ENCODE measurements at places on chromosomes 12 and 14.

GRCh38 chr14:64704143-64704742 is at the start of gene PLEKHG3:
Gene PLEKHG3, plus strand, starts transcription at chr14:64704424. Its CDS starts 23,208 bp downstream, at chr14:64727632.
- peak; percentile 70 for DNase-seq

DNA sequence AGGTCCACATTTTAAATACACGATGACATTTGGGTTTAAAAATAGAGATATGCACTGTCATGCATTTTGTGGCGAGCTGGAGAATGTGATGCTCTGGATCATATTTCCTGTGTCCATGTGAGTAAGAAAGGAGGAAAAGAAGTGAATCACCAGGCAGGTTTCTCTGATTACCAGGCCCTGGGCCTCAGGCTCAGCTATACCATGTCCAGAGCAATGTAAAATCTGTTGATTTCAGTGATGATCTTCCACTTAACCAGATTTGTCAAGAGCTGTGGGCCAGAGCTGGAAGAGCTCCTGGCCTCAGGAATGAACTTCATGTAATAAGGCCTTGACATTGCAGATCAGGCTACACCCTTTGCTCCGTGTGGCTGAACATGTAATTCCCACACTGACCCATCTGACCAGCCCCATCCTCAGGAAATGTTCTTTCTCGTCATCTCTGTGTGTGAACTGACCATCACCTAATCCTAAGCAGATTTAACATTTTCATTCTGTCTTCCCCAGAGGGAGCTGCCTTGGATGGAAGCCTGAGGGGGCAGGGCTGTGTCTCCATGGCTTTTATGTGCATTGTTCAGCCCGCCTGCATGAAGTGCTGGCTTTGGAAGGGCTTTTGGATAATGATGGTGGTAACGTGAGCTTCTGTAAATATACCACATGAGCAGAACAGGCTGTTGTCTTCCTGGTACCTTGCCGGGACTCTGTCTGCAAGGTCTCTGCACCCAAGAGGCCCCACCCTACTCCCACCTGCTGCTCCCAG is 54.5 kb downstream of the CRACR2A start:
- DNase-seq = peak; percentile 79

DNA sequence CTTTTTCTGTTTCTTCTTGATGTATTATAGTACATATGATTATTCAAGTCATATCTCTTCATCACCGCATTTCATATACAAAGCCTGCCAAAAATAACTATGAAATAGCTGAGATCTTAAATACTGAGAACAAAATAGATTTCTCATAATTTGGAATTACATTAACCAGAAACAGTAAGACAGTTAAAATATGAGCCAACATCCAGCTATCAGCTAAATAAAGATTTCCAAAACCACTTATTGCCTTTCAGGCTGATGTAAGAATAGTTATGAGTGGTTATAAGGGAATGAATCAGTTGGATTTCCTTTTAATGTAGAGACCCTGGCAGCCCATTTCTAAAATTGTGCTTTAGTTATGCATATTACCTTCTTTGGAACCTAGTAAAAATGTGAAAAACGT is 47.4 kb downstream of the TMEM117 start:
- DNase-seq = no peak

DNA sequence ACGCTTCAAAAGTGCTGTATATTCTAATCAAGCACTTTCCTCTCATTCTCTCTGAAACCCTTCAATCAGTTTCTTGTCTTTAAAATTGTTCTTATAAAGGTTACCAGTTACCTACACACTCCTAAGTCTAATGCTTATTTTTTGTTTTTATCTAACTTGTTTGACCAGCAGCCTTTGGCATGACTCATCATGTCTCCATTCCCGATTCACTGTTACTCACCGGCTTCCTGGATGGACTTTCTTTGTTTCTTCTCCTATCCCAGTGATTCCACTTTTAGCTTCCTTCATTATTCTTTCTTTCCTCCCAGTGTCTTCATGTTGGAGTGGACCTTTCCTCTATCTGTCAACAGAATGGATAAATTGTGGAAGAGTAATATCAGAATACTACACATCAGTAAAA is 368.6 kb upstream of the CCDC196 start:
- DNase-seq = no peak

Measured in NCI-H748 treated with DMSO at 0.1 percent for 48 hours (cell line).